ENCODE measurements at places on chromosomes 1 and 21.

DNA sequence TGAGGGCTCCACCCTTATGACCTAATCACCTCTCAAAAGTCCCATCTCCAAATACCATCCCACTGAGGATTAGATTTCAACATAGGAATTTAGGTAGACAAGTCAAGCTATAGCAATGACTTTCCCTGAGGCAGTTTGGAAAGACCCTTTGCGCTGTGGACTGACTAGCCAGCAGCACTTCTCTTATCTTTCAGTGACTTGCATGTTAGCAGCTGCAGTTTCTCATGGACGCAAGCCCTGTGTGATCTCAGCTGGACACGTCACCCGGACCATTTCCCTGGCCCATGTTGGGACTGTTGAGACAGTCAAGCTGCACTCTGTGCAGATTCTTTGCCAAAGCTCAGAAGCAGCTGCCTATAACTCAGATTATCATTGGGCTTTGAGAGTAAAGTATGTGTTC lies 408.1 kb upstream of the USP24 start:
- no peak for DNase-seq

DNA sequence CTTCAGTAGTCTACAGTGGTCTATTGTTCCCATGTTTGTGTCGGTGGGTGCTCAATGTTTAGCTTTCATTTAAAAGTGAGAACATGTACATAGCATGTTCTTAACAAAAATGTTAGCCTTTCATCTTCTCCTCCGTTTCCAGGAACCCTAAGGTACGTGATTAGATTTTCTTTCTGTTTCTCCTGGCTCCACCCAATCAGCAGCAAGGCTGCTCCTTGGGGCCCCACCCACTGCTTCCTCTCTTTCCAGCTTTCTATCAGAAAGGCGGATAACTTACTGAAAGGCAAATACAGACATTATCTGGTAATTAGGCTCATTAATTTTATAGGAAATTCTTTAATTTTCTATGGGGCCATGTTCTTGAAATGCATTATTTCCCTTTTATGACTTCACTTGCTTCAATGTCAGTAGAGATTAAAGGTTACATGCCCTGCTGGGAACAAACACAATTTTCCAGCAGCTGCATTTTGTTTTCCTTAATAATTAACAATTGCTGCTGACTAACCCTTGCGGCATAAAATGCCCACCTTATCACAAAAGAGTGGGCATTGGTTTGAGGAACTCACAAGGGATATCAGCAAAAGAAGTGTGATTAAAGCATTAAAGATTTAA lies 324.9 kb upstream of the SNX7 start:
- DNase-seq, result no peak

- no peak for DNase-seq
Observed at GRCh38 chr1:24459551-24460266, 42.9 kb upstream of the RCAN3 start.

DNA sequence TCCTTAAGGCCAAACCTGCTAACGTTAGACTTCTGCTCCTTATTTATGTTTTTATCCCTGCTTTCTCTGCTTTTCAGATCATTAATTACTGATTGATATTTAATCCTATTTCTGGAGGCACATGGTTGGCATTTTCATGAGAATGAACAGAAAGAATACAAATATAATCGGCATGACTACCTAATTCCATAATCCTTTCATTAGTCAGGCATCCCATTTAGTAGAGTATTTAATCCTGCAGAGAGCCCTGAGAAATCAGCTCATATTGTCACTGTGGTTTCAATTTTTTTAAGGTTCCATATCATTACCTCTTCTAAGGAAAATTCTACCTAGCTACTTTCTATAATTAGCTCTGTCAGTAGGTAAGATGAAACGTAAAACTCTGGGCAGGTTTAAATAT lies 238.8 kb downstream of the NCAM2 start:
- no peak for DNase-seq

DNA sequence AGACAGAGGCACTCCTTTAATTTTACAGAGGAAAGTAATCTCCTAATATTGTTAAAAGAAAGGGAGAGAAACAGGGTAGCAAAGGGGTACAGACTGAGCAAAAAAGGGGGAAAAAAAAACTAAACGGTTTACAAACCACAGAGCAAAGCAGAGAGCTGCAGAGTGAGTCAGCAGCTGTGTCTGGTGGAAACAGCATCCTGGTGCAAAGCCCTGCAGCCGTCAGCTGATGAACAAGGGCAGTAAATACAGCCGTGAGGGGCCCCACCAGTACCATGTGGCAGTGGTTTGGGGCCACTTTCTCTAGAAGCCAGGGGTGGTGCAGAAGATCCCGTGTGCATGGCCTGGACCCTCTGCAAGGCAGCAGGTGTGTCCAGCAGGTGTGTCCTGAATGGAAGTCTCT lies 111.3 kb downstream of the ERG start:
- DNase-seq, result peak; percentile 56

DNA sequence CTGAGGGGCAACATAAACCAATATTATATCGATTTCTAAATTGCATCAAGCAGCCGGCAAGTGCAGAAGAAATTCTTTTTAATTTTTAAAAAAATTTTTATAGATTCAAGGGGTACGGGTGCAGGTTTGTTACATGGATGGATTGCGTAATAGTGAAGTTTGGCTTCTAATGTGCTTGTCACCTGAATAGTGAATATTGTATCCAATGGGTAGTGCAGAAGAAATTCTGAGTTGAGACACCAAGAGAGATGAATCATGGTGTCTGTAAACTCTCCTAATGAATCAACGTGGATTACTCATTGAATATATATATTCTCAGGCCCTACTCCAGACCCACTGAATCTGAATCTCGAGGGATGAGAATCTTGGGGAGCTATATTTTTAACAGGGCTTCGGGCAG lies 253.7 kb upstream of the FOXD3 start:
- DNase-seq, result no peak

GRCh38 chr1:198680174-198680875 lies 41.5 kb downstream of the PTPRC start:
- no peak for DNase-seq

DNA sequence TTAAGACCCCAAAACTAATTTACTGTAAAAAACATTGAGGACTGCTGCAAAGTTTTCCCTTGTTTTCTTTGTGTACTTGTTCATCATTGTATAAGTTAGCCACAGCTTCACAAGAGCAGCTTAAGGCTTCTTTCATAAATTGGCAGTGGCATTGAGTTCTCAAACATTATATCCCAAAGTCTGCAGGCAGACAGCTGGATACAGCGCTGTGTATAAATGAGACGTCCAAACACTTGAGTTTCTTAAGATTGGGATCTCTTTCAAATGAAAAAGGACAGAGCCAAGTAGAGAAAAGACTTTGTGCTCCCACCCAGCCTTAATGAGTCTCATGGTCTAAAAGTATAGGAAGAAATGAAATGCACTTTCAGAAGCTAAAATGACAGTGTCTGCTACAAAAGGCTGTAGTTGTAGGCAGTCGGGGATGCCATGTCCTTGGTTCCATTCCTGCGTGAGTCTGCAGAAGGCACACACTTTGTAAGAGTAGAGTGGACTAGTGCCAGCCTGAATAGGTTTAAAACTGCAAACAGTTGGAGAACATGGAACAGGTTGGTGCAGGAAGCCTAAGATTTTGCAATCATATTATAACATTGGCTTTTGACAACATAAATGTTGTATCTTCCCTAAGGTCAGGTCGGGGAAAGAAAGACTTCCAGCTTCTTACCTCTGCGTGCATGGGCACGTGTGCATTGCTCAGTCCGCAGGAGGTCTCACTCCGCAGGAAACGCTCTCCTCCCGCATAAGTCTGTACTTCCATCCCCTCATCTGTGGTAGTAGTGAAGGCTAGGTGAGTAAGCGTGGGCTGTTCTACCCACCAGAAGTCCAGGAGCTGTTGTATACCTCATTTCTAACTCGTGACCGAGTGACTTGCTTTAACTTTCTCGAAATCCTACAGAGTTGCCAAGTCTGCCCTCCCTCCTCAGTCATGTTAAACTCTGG lies 94.4 kb downstream of the CD247 start:
- no peak for DNase-seq

DNA sequence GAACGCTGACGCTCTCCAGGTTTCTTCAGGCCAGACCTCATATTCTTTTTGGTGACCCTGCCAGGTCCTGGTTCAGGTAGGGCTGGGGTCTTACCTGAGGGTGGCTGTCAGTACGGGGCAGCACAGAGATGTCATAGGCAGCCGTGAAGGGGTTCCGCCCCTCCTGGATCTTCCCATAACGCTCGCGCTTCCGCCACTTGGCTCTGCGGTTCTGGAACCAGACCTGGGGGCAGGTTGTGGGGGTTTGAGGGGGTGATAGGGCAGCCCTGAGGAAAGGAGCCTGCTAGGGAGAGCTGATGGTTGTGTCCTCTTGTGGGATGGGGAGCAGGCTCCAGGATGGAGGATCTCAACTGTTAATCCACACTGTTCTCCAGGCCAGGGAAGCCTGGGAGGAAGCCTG lies 9.1 kb downstream of the ALX3 start:
- no peak for DNase-seq

DNA sequence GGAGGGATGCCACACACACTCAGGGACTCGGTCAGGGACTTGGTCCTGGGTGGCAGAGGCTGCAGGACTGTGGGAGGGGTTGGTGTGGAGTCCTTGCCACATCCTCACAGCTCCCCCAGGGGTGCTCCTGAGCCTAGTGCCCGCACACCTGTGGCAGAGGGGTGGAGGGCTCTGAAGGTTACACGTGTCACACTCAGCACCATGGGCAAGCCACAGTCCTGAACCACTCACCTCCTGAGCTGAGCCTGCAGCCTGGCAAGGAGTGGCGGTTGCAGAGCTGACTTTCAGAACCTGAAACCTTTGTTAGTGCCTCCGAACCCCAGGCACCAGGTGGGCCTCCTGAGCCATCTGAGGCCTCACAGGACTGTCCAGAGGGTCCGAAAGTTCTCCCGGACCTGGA lies 249.2 kb upstream of the C1orf174 start:
- no peak for DNase-seq

GRCh38 chr1:23273450-23274133 lies 56.3 kb upstream of the HTR1D start:
- no peak for DNase-seq

DNA sequence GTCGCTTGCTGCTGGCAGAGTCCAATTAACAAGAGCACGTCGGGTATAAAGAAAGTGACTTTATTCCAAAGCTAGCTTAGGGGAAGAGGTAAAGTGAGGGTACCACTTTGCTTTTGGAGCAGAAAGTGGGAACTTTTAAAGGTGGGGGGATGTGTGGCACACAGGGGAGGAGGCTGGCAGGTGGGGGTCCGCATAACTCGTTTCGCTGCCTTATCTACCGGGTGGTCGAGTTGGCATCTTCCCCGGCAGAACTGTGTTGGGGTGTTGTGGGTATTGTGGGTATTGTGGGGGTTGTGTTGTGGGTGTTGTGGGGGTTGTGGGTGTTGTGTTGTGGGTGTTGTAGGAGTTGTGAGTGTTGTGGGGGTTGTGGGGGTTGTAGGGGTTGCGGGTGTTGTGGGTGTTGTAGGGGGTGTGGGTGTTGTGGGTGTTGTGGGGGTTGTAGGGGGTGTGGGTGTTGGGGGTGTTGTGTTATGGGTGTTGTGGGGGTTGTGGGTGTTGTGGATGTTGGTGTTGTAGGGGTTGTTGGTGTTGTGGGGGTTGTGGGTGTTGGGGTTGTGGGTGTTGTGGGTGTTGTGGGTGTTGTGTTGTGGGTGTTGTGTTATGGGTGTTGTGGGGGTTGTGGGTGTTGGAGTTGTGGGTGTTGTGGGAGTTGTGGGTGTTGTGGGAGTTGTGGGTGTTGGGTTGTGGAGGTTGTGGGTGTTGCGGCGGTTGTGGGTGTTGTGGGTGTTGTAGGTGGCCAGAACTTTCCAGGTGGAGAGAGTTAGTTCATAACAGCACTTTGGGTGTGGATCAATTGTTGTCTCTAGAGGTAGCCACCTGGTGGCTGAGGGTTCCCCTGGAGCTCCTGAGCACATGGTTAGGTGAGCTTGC lies 52.7 kb downstream of the AGPAT3 start:
- peak; percentile 41 for DNase-seq

- DNase-seq, result no peak
Observed at GRCh38 chr21:25002676-25003075, 604.6 kb downstream of the MRPL39 start.

GRCh38 chr1:22918644-22919043 lies 54.0 kb downstream of the LACTBL1 start:
- DNase-seq, result no peak

- DNase-seq, result no peak
Observed at GRCh38 chr1:54365847-54366246, 40.3 kb downstream of the SSBP3 start.

- no peak for DNase-seq
Observed at GRCh38 chr1:225666495-225666894, 13.6 kb upstream of the ENAH start.

GRCh38 chr1:234755449-234755863 lies 145.5 kb upstream of the IRF2BP2 start:
- DNase-seq, result no peak

DNA sequence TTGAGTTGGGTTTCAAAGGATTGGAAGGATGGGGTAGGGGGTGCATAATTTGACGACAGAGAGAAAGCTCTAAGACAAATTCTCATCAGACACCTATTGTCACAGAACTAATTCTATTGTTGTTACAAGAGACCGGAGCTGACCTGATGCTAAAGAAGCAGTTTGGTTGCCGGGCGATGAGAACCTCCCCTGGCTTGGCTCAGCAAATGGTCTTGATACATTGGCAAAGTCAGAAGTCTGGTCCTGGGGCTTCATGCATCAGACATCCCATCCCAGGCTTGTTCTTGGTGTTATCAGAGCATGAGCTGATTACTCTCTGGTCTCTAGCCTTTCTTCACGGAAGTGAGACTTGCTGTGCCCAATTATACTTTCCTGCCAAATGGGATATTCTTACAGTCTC lies 15.4 kb downstream of the TRIM67 start:
- no peak for DNase-seq

DNA sequence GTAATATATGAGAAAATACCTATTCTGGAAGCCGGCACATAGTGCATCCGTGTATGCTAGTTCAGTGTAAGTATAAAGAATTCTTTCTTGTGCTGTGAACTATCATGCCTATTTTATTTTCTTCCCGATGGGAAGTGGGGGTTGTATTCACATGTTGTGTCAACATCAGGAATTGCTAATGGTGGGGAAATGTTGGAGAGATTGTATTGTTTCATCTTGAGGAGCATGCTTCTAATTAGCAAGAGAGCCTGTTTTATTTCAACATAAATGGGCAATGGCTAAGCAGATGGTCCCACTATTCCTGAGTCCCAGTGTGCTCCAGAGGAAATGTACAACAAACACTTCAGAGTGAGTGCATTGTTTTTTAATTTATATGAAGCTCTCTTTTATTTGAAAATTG lies 485.2 kb downstream of the PLPP3 start:
- DNase-seq, result no peak

- no peak for DNase-seq
Observed at GRCh38 chr1:12439073-12439472, 178.9 kb downstream of the DHRS3 start.

- peak; percentile 94 for DNase-seq
Observed at GRCh38 chr1:151945725-151946722, 36.7 kb upstream of the THEM4 start.

- DNase-seq, result no peak
Observed at GRCh38 chr1:981491-981954, 370 bp downstream of the PERM1 start.

- no peak for DNase-seq
Observed at GRCh38 chr1:156682166-156682890, 5.1 kb upstream of the NES start.

DNA sequence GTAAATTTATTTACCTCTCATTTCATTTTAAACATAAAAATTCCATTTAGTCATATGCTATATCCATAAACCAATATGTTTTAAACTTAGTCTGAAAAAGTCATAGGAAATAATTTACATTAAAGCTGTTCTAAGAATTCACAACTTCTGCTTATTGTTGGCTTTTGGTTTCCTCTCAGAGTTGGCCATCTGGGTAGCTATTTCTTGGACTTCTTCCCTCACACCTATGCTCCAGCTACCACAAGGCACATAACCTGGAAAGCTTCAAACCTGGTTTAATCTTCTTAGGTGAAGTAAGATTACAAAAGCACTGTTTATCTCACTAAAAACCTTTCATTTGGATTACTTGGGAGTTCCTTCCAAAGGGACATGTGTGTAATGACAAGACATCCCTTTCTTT lies 29.8 kb downstream of the RBM11 start:
- no peak for DNase-seq

All from activated CD4-positive, alpha-beta T cell treated with anti-CD3 and anti-CD28 coated beads, Interleukin-10, Interleukin-2, amounts not matched to agents 100 ng/mL and 50 ng/mL, durations not matched to agents 16 hours and 8 hours (primary cell).